Renal cortex interstitium (tissue), 15 donors: ENCODE measurements at places on chromosomes 6 and 20. TPM values are rescaled to one million over a fixed set of nuclear protein-coding genes. Genes with fewer than 3 reads are reported as not detected.

OR12D1 gene
- polyA plus RNA-seq, result not detected

ALDH8A1 gene
- 29.0 TPM for polyA plus RNA-seq

SLA2 gene
- 0.53 TPM for polyA plus RNA-seq

CDH22 gene
- polyA plus RNA-seq, result 0.04 TPM

SIRPG gene
- polyA plus RNA-seq, result not detected

KCNK15 gene
- 0.09 TPM for polyA plus RNA-seq

SIGLEC1 gene
- polyA plus RNA-seq, result 0.61 TPM

CST4 gene
- polyA plus RNA-seq, result not detected

ECT2L gene
- polyA plus RNA-seq, result 0.42 TPM

OR12D3 gene
- not detected for polyA plus RNA-seq

PRSS16 gene
- polyA plus RNA-seq, result 0.45 TPM

GPR6 gene
- polyA plus RNA-seq, result not detected

C20orf204 gene
- polyA plus RNA-seq, result 0.56 TPM

SLC17A2 gene
- polyA plus RNA-seq, result 0.58 TPM

PROKR2 gene
- polyA plus RNA-seq, result not detected

DNA sequence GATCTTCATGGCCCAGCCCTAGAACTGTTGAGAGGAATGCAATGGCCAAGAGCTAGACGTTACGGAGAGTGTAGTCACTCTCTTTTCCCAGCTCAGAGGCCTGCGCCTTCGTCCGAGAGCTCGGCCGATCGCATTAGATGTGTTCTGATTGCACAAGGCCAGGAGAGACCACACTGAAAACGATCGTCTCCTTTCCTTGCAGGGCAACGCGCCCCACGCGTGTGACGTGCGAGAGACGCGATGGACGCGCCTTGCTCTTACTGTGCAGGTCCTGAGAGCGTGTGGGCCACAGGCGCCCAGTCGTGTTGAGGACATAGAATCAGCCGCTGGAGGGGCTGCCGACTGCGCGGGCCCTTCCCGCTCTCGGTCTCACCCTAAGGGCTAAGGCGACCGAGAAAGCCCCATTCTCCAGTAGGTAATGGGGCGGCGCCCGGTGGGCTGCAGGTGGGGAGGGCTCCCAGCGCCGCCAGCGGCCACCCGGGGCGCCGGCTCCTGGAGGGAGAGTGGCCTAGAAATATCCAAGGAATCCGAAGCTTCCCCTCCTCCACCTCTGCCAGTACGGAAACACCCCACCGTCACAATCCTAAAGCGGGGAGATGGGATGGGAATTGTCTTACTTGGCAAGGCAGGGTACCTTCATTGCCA, 26.9 kb downstream of the TFAP2B start:
- DNase-seq, result no peak

DNA sequence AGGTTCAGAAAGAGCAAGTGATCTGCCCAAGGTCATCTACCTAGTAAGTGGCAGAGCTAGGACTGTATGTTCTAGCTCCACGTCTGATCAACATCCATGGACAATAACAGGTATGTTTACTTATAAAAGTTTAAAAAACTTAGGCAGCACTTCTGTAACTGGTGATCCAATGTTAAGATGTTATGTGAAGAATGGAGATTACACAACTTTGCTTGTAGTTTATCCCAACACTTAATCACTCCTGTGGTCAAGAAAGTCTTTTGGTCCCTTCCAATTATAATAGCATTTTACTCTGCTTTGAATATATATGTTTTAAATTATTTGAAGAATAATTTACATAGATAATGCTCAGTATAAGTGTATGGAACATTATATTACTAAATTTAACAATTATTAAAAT, 4.8 kb downstream of the FBXO30 start:
- no peak for DNase-seq

DNA sequence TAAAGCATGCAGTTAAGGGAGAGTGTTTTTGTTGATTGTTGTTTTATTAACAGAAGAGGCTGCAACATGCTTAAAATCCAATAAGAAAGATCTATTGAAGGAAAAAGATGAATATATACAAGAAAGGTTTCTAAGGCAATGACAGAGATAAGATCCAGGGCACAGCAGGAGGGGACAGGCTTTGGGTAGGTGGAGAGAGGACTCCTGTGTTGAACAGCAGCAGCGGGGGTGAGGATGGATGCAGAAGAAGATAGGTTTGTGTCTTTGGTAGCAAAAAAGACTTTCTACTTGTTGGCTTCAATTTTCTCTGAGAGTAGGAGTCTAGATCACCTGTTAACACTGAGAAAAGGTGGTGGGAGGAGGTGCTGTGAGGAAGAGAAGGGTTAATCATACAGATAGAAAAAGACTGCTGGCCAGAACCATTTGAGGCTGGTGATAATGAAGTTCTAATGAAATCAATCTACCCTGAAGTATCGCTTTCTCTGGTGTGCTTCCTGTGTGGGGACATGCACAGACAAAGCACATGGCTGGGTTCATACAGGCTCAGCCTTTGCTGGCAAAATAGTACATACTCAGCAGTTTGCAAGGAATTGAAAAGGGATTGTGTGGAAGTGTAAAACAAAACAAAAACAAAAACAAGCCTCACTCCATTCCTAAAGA, 17.2 kb upstream of the DST start:
- DNase-seq, result no peak

DNA sequence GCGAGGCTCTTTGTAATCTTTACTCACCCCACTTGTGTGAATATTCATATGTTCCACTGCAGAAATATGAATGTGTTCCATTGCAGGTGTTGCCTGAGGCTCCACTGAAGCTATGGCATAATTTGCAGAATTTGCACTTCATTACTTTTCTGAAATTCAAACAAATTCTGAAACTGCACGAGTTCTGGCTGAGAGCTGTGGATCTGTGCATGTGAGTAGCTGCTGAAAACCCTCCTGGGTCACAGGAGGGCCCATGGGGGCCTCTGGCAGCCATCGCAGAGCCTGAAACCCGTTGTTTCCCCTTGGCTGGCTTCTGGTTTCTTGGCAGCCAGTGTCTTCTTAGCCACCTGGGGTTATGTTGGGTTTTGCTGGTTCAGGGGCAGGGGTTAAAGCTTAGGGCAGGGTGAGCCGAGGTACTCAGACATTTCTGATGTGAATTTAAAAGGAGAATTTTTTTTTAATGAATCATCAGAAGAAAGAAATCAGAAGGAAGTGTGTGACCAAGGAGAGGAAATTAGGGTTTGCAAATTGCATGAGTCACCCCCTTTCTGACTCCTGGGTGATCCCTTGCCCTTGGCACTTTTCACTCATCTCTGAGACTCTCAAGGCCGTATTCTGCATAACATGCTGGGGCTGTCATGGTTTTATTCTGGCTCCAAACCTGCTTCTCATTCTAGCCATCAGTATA, 40.6 kb downstream of the TOX2 start:
- no peak for DNase-seq

- no peak for DNase-seq
These were observed 56.1 kb downstream of the NFATC2 start for GRCh38 chr20:51486197-51487005.

DNA sequence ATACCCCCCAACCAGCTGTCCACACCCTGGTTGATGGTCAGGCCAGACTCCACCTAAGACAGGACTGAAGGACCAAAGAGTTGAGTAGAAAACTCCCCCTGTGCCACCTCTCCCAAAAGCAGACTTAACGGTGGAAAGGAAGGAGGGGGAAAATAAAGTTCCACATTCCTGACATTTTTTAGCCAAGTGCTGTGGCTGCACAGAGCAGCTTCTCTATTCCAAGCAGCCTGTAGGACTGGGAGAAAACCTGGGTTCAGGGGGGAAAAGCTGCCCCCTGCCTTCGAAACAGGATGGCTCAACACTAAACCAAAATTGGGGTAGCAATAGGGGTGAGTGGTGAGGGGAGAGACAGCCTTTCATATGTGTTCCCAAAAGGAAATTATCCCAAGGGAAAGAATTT, 3.6 kb downstream of the TRAM2 start:
- no peak for DNase-seq

- DNase-seq, result no peak
These were observed 1.4 kb downstream of the LTA start for GRCh38 chr6:31573239-31574105.

- DNase-seq, result no peak
These were observed 24.9 kb upstream of the ITCH start for GRCh38 chr20:34337982-34338726.

DNA sequence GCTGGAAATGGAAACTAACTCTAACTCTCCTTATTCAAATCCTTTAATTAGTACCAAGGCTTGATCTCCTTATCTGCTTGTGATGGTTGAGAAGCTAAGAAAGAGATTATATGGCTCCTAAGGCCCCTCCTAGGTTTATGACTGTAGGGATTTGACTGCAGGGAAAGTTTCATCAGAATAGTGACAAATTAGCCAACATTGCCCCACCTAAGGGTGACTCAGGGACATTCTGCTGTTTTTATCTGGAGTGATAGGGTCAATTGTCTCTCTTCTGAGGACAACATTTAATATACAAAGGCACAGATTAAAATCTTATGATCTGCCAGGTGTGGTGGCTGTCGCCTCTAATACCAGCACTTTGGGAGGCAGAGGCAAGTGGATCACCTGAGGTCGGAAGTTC, 138.1 kb upstream of the MARCKS start:
- DNase-seq, result no peak

DNA sequence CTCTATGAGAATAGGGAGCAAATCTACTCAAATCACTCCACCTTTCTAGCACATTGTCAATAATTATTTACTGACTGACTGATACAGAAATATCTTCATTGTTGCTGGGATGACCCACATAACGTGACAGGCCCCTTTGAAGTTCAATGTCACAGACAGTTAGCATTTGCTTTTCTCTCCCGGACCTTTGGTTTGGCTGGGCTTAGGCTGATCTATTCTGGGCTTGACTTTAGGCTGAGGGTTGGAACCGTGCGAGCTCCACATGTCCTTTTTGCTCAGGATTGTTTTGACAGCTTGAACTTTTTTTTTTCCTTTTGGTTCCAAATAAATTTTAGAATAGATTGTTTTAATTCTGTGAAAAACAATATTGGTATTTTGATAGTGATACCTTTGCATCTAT, 12.0 kb downstream of the ULBP3 start:
- no peak for DNase-seq

DNA sequence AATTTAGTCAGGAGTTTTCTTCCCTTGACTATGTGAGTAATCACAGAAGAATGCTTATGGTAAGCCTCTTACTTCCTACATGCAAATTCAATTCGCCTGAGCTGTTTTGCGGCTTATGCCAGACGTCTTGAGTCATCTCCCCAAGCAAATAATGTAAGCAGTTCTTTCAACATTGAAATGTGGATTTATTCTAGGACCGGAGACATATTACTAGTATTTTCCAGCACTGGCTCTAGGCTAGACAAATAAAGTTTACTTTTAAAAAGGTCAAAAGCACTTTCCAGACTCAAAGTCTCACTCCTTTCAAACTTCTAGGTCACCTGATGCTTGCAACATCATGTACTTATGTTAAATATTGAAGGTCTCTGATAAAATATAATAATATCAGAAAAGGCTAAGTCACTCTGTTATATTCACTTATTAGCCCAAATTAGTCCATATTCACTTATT, 38.1 kb upstream of the NOX3 start:
- no peak for DNase-seq

DNA sequence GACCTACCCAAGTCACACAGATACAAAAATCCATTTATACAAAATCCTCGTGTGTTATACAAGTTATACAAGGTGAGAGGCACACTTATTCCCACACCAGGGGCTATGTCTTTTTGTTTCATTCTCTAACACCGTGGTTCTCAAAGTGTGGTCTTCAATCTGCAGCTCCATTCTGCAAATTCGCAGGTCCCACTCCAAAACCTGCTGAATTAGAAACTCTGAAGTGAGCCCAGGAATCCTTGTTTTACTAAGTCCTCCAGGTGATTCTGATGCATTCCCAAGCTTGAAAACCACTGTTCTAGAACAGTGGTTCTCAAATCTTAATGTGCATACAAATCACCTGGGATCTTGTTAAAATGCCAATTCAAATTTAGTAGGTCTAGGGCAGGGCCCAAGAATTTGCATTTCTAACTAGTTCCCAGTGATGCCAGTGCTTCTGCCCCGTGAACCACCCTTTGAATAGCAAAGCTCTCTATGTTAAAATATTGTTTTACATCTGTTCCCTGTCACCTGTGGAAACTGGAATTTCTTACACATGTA, 35.1 kb downstream of the LRFN2 start:
- no peak for DNase-seq

DNA sequence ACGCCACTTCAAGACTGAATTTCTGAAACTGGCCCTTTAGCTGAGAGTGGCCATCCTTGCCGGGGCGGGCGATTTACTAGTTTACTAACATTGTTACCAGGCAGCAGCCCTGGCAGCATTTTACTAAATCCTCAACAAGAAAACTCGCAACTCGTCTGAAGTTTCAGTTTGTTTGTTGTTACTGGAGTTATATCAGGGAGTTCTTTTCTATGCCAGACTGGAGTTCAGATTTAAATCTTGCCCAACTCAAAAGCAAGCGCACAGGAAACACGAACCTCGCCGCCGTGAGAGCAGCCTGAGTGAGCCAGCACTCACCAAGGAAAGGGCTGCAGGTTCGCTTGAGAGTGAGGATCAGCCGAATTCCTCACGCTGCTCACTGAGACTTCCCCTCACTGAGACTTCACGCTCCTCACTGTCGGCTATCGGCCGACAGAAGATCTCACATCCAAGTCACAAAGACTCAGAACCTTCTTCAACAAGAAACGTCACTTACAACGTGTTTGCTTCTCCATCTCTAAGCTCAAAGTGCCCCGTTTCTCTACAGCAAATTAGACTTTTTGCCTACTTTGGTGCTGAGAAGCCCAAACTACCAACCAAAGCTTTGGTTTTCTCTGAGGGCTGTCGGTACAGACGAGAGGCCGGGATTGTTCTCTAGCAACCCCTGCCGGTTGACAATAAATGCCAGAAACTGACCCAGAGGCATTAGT, 78.9 kb downstream of the OLIG3 start:
- peak; percentile 26 for DNase-seq

DNA sequence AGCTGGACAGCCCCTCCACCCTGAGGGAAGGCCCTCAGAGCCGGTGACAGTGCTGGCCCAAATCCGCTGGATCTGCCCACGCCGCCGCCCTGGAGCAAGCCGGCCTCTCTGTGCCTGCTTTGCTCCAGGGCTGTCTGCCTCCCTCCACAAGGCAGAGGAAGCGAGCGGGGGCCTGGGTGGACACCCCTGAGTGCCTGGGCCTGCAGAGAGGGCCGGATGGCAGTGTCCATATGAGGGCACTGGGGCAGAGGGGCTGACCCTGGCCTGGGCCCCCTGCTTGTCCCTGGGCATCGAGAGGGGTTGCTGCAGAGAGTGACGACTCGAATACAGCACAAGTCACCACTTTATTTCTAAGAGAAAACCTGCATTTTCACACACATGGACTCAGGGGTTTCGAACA, 348.6 kb downstream of the ZFAND3 start:
- no peak for DNase-seq

- DNase-seq, result no peak
These were observed 40.6 kb downstream of the MTFR2 start for GRCh38 chr6:136209496-136209895.

- DNase-seq, result peak; percentile 62
These were observed 25.6 kb downstream of the WRNIP1 start for GRCh38 chr6:2790588-2791449.

- no peak for DNase-seq
These were observed 38.0 kb downstream of the C20orf203 start for GRCh38 chr20:32635764-32636163.

- DNase-seq, result no peak
These were observed 151.4 kb downstream of the INSM1 start for GRCh38 chr20:20519269-20519668.

GRCh38 chr20:41334443-41335421, 5.9 kb upstream of the LPIN3 start:
- DNase-seq, result no peak

- DNase-seq, result no peak
These were observed 687.7 kb upstream of the MARCKS start for GRCh38 chr6:113169484-113169883.
